ENCODE measurements at places on chromosomes 12 and 14. TPM values are rescaled to one million over a fixed set of nuclear protein-coding genes. Genes with fewer than 3 reads are reported as not detected.

- DNase-seq = no peak
These were observed 261.3 kb upstream of the NOS1 start for GRCh38 chr12:117622741-117623140.

DNA sequence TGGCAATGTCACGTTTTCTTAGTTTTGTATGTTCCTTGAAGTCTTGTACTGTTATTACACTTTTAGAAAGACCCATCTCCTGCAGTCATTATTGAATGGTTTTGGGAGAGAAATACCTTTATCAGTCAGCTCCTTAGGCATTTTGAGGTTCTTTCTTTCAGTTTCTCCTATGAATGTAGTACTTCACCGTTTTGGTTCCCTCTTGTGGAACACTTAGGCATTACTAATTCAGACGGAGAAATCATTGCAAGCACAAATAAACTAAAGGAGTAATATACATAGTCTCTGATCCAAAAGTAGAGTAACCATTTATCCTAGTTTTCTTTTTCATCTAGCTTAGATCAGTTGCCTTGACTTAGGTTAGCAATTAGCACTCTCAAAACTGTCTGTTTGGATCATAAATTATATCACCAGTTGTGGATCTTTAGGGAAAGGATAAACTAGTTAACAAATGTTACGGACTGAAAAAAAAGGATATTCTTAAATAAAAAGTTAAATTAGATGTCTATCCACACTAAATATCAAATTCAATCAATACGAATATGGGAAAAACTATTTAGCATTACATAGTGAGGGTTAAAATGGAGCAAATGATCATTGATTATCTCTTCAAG, 1538.3 kb upstream of the SEL1L start:
- peak; percentile 6 for DNase-seq

GRCh38 chr12:6953442-6954315, 2.5 kb downstream of the PTPN6 start:
- peak; percentile 88 for DNase-seq

- no peak for DNase-seq
These were observed 36.2 kb upstream of the SGPP1 start for GRCh38 chr14:63764103-63764502.

GRCh38 chr12:128711486-128711885, 112.3 kb downstream of the SLC15A4 start:
- no peak for DNase-seq

DNA sequence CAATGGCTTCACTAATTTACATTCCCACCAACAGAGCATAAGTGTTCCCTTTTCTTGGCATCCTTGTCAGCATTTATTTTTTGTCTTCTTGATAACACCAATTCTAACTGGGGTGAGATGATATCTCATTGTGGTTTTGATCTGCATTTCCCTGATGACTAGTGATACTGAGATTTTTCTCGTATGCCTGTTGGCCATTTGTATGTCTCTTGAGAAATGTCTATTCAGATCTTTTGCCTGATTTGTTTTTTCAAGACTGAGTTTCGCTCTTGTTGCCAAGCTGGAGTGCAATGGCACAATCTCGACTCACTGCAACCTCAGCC, 4.7 kb upstream of the PLD4 start:
- DNase-seq = no peak

GRCh38 chr12:1639538-1639937, 10.5 kb downstream of the WNT5B start:
- DNase-seq = no peak

- DNase-seq = no peak
These were observed 155.8 kb downstream of the NTF3 start for GRCh38 chr12:5587711-5588121.

DNA sequence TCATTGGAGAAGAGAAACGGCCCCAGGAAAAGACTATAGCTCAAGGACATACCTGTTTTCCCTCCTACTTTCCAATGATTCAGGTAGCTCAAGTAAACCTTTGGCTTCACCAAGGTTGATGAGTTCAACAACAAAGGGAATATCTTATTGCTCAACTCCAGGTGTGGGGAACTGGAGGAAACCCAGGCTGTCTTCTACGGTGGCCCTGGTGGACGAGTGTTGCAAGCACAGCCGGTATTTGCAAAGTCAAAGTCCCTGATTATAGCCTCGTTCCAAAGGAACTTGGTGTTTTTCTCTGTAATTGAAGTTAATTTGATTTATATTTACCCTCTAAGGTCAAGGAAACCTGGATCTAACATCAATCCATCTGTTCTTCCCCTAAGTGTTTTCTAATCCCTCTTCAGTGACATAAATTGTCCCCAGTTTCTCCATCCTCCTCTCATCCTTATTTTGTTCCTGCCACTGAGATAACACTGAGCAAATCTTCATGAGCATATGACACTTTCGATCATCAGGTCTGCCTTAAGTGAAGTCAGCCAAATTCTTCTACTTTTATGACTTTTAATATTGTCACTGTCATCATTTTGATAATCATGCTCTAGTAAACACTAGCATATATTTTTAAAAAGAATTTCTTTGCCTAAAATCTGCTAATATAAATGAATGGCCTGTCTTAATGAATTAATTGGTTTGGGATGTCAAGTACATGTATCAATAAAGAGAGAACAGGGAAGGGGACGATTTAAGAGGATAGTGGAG, 174.6 kb upstream of the TBX3 start:
- no peak for DNase-seq

DNA sequence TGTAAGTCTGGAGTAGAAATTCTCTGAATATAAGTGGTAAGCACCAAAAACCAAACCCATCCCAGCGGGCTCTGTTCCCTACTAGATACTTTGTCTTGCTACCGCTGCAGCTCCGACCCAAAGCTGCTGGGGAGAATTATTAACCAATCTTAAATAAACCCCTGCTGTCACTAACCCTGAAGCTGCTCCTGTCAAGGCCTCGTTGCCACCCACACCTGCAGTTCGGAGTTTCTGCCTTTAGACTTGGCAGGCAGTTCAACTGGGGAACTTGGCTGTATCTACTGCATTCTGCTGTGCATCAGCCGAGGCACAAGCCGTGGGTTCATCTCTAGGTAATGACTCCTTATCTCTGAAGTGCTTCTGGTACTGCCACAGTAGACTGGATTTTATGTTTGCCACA, 55.5 kb downstream of the PPM1A start:
- no peak for DNase-seq

DNA sequence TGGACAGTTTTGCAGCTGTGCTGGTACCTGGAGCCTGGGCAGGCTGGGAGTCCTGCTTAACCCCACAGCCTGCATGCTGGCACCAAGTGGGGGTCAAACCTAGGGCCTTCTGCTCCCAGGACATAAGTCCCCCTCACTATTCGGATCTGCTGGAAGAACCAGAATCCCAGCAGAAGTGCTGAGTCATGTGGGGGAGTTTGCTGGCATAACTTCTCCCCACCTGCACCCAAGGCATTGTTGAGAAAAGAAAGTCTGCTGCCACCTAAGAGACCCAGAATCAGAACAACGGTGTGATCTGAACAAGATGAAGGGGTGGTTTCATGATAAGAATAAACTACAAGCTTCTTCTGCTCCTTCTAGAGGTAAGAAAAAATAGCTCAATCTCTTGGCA, 102.7 kb downstream of the RBM19 start:
- DNase-seq = no peak

DNA sequence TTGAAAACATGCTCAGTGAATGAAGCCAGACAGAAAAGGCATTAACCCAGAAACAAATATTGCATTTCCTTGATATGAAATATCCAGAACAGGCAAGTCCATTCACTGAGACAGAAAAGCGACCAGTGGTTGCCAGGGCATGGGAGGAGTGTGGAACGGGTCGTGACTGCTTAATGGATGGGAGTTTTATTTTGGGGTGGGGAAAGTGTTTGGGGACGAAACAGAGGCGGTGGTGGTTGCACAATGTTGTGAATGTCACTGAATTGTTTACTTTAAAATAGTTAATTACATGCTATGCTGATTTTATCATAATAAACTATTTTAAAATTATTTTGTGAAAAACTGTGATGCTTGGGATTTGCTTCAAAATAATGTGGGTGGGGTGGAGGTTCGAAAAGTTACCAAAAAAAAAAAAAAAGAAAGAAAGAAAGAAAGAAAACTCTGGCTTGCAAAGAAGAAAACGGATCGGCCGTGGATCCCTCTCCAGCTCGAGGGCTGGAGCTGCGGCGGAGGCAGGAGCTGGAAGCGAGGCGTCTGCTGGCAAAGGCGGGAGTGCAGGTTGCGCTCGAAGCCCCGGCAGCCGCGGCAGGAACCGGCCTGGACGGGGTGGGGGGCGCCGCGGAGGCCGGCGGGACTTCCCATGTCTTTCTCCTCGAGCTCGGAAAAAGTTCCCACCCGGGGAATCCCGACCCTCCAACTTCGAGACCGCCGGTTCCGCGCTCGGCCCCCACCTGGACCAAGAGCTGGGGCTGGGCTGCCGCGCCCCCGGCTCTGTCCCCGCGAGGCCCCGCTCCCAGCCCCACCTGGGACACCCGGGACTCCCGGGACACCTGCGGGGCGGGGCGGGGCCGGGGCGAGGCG, 524 bp upstream of the P2RX2 start:
- DNase-seq = no peak

DNA sequence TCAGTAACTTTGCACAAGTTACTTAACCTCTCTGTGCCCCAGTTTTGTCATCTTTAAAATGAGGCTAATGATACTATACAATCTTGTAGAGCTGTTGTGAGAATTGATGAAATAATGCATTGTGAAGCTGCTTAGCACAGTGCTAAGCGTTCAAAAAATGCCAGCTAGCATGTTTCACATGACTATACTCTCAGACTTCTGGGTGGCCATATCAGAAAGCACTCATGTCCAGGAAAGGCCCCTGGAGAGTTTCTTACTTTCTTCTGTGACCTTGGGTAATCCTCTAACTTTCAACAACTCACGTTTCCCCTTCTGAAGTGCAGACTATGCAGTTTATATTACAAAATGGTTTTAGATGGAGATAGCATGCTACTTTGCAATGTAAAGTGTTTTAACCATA, 68.1 kb downstream of the TPH2 start:
- DNase-seq = no peak

DNA sequence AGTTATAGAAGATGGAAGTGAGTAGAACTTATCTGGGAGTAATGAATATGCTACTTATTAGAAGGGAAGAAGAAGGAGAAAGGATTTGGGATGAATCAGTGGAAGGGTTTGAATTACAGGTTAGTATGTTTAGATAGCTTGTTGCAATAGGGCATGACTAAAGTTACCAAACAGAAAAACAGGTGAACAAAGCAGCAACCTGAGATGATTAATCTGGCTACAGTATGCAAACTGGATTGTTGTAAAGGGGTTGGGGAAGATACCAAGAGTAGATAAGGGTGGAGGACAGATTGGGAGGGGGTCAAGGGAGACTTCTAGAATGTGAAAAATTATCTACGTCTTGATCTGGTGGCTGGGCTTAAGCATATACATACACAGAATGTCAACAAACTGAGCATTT, 73.4 kb upstream of the CLEC14A start:
- no peak for DNase-seq

DNA sequence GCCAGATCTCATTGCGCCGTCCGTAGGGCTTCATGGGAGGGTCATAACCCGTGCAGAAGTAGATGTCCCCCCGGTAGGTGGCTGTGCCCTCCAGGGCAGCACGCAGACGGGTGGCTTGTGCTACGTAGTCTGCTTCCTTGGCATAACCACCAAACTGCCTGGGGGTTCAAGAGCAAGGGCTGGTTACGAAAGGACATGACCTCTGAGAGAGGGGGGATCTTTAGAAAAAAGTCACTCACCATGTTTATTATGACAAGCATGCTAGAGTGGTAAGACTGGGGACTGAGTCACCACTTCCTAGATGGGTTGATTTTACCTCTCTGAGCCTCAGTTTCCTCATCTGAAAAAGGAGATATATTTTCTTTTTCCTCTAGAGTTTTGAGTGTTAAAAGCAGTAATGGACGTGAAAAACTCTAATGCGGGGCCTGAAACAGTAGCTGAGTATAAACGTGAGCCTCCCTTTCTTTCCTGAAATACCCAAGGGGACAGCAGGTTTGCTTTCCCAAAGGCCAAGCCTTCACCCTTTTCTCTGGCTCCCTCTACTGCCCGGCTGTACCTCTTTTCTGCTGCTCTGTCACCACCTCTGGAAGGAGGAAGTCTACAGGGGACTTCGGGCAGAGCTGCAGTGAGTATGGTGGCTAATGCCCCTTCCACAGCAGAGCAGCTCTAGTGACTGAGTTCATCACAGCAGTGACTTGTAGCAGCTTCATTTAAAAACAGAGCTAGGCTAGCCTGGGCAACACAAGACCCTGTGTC, 23.5 kb upstream of the GPRC5D start:
- DNase-seq = no peak

DNA sequence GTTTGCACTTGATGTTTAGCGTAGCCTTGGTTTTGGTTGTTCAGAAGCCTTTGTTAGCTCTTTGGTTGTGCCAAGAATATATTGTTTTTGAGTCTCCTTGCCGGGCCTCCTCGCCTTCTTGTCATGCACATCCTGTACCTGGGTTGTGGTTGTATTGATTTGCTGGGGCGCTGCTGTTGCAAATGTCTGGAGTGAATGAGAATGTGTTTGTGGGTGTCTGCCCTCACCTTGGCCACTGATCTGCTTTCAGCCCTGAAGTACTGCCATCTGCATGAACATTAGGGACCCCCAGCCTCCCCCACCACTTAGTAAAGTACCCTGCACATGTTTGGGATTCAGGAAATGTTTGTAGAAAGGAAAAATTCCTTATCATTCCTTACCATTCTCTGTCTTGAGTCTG, 16.5 kb downstream of the PRKCH start:
- no peak for DNase-seq

DNA sequence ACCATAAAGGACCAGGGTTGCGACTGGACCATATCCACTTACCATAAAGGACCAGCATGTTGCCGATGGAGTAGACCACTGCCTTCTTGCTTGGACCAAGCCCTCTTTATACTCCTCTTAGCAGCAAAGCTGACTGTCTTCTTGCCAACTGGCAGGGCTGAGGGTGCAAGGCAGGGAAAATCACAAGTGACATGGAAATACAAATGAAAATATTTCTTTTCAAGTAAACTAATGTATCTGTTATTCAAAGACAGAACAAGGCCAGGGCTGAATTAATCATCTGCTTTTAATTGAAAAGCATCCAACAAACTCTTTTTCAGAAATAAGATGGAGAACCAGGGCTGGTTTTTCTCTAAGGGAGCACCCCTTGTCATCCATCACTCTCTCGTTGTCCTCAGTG, at the start of gene CELA1:
Gene CELA1, minus strand, starts transcription at position 99 of the 400 bp plus-strand sequence. Its CDS starts 41 bp downstream, at position 58.
- DNase-seq = no peak

DNA sequence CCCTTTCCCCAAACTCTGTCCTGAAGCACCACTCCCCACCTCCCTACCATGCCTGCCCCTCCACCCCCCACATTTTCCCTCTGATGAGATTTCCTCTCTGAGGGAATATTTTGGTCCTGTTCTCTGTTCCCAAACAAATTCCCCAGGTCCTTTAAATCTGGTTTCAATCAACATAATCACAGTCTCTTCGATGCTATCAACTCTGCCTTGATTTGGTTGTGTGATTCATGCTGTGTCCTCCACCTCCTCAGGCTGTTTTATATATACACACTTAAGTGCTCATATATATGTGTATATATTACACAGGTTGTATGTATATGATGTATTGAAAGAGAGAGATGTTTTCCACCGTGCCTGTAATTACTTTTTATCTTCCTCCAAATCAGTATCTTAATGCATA, 36.0 kb downstream of the NTF3 start:
- no peak for DNase-seq

Gene ACOT6
- not detected for polyA plus RNA-seq

Gene LALBA
- not detected for polyA plus RNA-seq

Gene TSPAN19
- polyA plus RNA-seq = not detected

Gene PGF
- polyA plus RNA-seq = 23.8 TPM
